COR-L47 (cell line): ENCODE measurements at places on chromosomes 1 and 21.

DNA sequence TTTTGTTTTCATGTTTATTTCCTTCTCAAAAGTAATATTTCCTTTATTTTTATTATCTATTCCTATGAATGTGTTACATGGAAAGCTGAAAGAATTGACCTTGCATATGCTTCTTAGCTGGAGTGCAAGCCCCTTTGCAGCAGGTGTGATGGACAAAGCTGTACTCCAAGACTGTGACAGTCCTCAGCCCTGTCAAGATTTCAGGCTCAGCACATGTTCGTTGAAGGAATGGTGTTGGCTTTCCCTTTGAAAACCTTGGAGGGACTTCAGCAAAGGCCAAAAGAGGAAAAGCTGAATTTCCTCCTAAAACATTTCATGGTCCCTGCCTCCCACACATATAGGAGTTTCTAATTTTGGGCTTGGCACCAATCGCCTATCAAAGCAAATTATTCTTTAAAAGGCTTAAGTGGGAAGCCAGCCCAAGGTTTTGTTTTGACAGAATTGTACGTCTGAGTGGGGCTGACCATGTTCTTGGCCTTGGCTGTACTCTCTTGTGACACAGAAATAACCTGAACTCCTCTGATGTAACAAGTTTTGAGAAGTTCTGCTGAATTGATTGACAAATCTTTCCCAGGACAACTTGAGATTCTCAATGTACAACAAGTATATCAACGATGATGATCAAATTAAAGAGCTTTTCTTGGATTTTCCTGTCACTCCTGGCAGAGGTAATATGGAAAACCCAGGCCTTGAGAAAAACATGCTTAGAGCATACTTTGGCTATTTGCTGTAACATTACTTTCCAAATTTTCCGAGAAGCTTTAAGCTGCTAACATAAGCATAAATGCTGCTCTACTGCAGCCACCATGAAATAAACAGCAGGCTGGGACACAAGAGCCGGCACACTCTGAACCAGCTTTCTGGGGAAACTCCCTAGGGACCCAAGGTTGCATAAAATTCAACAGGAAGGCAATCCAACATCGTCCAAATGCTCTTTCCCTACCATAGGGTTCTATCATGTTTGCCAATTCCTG lies 135.7 kb upstream of the ZNF648 start:
- no peak for DNase-seq

- no peak for DNase-seq
These were observed 2.2 kb upstream of the USP24 start for GRCh38 chr1:55217226-55217986.

DNA sequence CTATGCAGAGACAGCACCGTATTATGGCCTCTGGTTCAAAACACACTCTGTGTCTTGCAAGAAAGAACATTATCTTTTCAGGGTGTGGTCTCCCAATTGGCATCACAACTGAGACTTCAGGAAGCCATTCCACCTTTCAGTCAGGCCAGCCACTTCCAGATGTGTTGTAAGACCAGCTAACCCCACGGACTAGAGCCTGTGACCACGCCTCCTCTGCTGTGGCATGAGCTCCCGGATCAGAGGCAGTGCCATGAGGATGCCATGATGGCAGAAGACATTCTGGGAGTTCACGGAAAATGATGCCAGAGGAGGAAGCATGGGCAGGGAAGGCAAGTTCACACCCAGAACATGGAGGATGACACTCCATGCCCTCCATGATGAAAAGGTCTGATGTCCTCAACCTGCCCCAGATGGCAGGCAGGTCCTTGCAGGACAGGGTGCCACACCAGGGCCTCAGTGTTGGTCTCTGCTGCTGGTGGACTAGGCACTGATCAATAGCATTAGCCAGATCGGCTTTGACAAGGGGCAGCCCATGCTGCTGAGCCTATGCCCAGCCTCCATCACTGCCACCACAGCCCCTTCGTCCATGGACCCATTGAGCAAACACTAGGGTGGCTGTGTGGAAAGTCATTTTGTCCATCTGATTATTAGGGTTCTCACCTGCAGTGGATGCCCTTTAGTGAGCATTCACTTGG lies 341.6 kb downstream of the MATN1 start:
- no peak for DNase-seq

DNA sequence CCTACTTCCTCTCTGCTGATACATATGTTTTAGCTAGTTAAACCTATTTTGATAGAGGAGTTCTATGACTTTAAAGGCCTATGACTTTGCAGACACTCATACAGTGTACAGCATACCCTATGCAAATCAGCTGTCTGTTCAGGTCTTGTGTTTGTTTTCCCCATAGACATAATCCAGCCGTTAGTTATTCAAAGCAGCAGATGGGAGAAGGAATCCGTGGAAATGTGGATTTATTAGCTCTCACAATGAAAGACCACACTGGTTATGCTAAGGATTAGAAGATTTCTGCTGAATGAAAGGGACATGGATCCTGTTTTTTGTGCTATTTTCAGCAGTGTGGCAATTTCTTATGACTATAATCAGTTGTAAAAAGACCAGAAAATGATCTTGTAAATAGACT lies 59.8 kb downstream of the MAST2 start:
- no peak for DNase-seq

DNA sequence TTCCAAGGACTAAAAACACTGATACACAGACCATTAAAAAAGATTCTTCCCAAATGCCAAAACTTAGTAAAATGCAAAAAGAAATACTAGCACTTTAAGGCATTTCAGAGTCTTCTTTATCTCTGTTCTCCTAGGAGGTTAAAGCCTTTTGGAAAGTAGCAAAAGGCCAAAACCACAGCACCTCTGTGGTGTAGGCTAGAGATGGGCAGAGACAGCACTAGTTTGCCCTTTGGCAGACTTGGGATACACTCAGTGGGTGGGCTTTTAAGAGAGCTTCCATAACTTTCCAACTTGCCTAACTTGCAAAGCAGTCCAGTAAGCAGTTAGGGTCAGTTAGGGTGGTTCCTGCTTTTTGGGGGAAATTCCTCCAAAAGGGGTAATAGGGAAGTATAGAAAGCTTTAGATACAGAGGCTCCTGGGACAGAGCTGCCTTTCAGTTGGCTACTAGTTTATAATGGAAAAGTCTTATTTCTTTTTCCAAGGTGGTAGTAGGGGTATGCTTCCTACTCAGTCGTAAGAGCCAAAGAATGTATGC lies 17.9 kb upstream of the PTCH2 start:
- no peak for DNase-seq

- DNase-seq, result no peak
These were observed 94.5 kb upstream of the RAVER2 start for GRCh38 chr1:64650411-64650810.

DNA sequence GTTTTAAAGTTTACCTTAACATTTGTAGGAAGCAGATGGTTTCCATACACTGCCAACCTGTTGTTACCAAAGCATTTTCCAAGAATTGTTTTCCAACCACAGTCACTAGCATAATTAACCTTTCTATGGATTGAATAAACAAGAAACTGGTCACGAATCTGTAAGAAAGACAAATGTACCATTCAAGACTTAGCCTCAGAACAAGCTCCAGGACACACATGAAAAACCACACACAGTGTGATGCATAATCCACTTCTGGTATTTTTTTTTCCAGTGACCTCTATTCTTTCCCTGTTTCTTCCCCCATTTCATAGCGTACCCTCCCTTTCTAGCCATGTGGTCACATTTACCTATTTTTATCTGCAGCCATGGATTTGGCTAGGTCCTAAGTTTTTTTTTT lies 29.6 kb upstream of the C1orf87 start:
- no peak for DNase-seq

- no peak for DNase-seq
These were observed 89.8 kb upstream of the ARHGAP29 start for GRCh38 chr1:94327001-94327690.

DNA sequence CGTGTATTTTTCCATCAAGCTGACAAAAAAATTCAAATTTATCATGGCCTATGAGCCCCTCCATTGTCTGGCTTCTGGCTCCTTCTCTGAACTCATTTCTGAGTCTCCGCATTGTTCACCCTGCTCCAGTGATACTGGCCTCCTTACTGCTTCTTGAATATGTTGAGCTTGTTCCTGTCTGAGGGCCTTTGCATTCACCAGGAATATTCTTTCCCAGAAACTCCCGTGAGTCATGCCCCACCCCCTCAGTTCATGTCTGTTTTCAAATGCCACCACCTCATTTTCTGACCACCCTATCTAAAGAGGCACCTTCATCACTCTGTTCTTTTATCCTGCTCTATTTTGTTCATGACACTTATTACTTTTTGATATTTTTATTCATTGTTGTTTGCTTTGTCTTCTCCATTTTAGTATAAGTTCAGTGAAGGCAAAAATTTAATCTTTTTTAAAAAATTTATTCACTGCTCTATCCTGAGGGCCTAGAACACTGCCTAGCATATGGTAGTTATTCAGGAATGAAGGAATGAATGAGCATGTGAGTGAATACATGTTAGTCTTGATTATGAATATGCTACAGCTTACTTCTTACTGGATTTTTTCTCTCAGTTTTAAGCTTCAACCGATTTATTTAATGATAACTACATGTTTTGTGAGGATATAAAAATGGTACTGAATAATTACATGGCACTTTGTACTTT lies 140.4 kb upstream of the C1orf105 start:
- no peak for DNase-seq

DNA sequence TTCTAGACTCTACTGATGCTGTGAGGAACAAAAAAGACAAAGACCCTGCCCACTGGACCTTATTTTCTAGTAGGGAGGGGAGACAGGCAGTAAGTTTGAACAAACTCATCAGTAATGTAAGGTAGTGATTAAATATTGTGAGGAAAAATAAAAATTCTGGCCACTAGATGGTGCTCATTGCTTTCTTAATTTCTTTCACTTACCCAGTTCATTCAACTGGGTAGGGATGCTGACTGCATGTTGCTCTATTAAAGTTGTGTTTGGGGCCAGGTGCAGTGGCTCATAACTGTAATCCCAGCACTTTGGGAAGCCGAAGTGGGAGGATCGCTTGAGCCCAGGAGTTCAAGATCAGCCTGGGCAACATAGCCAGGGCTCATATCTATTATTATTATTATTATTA lies 6.3 kb upstream of the KYAT3 start:
- peak; percentile 72 for DNase-seq

GRCh38 chr1:3078430-3078861 lies 9.4 kb downstream of the PRDM16 start:
- no peak for DNase-seq

- DNase-seq, result no peak
These were observed 17.9 kb upstream of the MIIP start for GRCh38 chr1:12001249-12001917.

DNA sequence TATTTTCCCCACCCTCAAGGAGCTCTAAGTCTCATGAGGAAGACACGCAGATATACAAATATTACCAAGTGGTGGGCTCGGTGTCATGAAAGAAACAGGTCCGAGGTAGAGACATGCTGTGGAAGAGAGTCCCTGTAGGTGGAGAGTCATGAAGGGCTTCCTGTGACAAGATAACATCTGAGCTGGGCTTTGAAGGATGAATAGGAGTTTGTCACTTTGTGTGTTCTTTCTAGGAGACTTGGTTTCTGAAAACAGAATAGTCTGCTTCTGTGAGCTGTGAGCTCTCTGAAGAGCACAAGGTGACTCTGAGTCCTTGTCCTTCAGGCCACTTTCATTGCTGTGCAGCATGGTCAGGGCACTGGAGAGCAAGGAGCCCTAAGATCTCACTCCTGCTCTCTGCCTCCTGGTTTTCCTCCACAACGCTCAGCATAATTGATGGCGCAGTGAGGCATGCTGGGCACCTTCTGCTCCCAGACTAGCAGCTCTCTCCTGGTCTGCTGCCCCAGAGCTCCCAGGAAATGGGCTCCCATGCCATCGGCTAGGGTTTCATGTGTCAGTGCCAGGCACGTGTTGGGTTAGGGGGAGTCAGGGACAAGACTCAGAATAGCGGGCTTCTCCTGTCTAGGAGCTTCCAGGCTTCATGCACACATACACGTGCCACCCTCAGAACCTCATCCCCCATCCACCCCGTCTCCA lies 209.9 kb upstream of the CSF3R start:
- no peak for DNase-seq

GRCh38 chr1:227844320-227845146 lies 29.1 kb downstream of the PRSS38 start:
- DNase-seq, result no peak

GRCh38 chr21:46038341-46038829 lies 56.8 kb downstream of the COL6A1 start:
- no peak for DNase-seq

GRCh38 chr1:203450001-203450400 lies 25.6 kb upstream of the PRELP start:
- no peak for DNase-seq

DNA sequence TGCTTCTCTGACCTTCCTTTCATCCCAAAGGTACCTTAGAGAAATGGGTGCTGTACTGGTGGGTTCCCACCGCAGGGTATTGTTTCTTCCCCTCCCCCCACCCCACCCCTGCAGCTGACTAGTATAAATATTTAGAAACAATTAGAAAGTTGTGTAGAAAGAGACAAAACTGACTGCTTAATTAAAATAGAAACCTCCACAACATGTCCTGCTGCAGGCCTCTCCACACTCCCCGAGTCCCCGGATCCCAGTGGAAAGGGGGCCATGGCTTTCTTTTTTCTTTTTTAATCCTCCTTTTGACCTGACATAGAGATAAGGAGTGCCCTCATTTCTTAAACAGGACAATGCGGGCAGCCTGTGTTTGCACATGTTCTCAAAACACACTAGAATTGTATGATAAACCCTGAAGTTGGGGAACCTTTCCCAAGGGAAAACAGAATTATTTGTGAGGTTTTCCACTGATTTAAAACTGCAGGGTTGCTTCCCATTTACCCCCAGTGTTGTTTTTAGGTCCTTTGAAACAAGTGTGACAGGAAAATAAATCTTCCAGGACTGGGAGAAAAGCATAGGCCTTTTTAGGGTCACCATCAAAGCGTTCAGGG lies 1.7 kb downstream of the RHOU start:
- no peak for DNase-seq

GRCh38 chr1:147185432-147185831 lies 13.2 kb upstream of the PRKAB2 start:
- peak; percentile 45 for DNase-seq

GRCh38 chr1:246949956-246950355 lies 18.2 kb upstream of the AHCTF1 start:
- no peak for DNase-seq

GRCh38 chr1:243849421-243850201 lies 432 bp downstream of the AKT3 start:
- DNase-seq, result peak; percentile 41

DNA sequence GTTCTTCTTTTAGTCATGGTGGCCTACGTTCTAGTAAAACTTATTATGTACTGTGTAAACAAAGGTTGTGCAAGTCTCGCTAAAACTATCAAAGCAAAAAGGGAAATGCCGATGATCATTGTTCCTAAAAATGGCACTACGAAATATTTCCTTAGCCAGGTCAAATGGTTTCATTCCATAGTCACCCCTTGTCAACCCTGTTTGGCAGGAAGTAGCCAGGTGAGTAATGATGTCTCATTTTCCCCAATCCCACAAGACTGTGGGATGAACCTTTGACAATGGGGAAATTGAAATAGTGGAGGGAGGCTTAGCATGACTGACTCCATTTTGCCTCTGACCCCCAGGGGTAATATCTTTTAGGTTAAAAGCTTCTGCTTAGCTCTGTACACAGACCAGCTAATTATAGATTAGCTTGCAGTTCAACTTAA lies 5.6 kb upstream of the REN start:
- DNase-seq, result no peak
